ENCODE measurements at places on chromosomes 3 and 15. TPM values are rescaled to one million over a fixed set of nuclear protein-coding genes. Genes with fewer than 3 reads are reported as not detected.

GRCh38 chr3:143963946-143964345 lies 7.7 kb upstream of the DIPK2A start:
- no peaks in the 10 kb centered on the region for H3K36me3 ChIP-seq
- no peak overlapping the region for H3K27ac ChIP-seq
- H3K4me1 ChIP-seq = no peaks in the 10 kb centered on the region
- H3K4me3 ChIP-seq = no peak overlapping the region

- no peaks in the 10 kb centered on the region for H3K36me3 ChIP-seq
- DNase-seq = no peak
- no peaks in the 10 kb centered on the region for H3K27me3 ChIP-seq
- no peaks in the 10 kb centered on the region for H3K4me1 ChIP-seq
Observed at GRCh38 chr3:15454965-15455364, 27.6 kb downstream of the EAF1 start.

DNA sequence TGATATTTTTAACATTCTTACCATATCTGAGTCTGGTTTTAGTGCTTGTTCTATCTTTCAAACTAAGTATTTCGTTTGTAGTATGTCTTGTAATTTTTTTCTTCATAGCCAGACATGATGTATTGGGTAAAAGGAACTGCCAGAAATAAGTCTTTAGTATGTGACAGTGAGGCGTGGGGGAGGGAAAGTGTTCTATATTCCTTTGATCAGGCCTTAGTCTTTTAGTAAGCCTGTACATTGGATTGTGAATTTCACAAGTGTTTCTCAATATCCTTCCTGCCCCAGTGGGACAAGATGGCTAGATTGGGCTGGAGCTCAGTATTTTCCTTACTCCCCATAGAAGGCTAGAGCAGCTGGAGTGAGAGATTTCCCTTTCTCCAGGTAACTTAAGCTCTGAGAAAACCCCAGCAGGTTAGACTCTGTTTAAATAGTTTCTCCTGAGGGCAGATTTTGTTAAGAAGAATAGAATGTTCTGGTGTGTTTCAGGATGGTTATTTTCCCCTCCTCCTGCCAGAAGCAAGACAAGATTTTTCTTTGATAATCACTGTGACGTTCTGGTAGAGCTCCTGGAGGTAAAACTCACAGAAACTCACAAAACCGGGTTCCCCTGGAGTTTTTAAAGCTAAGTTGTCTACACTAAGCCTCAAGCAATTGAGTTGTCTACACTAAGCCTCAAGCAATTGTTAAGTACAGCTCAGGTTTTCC lies 140.7 kb upstream of the ARPP21 start:
- H3K36me3 ChIP-seq = no peaks in the 10 kb centered on the region
- no peak overlapping the region for H3K4me3 ChIP-seq
- no peak for DNase-seq
- no peak overlapping the region for H3K27ac ChIP-seq
- peaks cover 4% of the 10 kb centered on the region for H3K27me3 ChIP-seq

GRCh38 chr3:150494411-150494977 lies 51.8 kb downstream of the SERP1 start:
- no peak overlapping the region for H3K4me3 ChIP-seq
- H3K27ac ChIP-seq = no peak overlapping the region
- no peaks in the 10 kb centered on the region for H3K36me3 ChIP-seq
- H3K4me1 ChIP-seq = no peaks in the 10 kb centered on the region
- no peak for DNase-seq

- H3K4me1 ChIP-seq = peaks cover 9% of the 10 kb centered on the region
- no peak overlapping the region for H3K4me3 ChIP-seq
- DNase-seq = no peak
- H3K36me3 ChIP-seq = no peaks in the 10 kb centered on the region
- H3K27ac ChIP-seq = peak overlapping the region; percentile 28
- no peaks in the 10 kb centered on the region for H3K27me3 ChIP-seq
Observed at GRCh38 chr3:115768661-115769060, 145.4 kb downstream of the GAP43 start.

The CILP gene
- total RNA-seq = 22.5 TPM

DNA sequence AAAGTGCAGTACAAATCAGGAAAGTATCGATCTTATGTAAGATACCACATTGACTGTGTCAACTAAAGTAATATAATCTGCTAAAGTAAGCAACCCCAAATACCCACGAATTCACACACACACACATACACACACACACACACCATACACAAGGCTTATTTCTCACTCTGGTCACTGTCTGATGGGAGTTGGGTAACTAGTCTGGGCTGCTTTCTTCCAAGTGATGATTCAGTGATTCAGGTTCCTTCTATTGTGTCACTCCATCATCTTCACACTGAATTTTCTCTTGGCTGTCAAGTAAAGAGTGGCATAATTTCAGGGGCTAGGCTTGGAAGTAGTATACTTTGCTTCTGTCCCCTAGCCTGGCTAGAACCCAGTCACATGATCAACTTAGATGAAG lies 104.8 kb upstream of the CCDC54 start:
- H3K4me3 ChIP-seq = no peak overlapping the region
- H3K36me3 ChIP-seq = no peaks in the 10 kb centered on the region
- no peaks in the 10 kb centered on the region for H3K4me1 ChIP-seq
- no peak overlapping the region for H3K27ac ChIP-seq
- H3K27me3 ChIP-seq = no peaks in the 10 kb centered on the region

DNA sequence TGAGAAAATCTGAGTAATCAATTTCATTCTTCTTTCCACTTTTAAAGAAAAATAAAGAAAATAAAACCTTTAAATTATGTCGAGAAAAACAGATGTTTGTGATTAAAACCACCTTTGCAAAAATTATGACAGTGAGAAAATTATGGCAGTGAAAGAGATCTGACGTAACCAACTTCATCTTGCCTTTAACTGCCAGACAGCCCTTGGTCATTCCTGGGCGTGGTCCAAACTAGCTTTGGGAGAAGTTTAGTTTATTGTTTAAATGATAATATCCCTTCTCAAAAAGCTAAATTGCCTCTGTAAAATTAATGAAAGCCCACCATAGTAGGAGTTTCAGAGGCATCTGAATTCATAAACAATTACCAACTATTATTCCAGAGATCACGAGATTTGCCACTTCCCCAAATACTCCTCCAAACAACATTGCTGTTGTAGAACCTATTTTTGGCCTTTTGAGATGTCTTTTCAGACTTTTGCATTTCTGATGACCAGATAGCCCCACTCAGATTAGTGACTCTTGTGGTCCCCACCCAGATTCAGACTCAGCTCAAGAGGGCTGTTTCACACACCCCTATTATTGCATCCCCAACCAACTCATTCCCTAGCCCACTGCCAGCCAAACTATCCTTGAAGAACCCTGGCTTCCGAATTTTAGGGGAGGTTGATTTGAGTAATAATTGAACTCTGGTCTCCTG lies 664.4 kb upstream of the CBLB start:
- no peaks in the 10 kb centered on the region for H3K4me1 ChIP-seq
- no peak overlapping the region for H3K4me3 ChIP-seq
- no peak for DNase-seq
- H3K36me3 ChIP-seq = no peaks in the 10 kb centered on the region

The P2RY1 gene
- 19.7 TPM for total RNA-seq

GRCh38 chr3:40317061-40317855 lies 7.8 kb downstream of the EIF1B start:
- H3K4me3 ChIP-seq = no peak overlapping the region
- H3K4me1 ChIP-seq = no peaks in the 10 kb centered on the region
- peak; percentile 38 for DNase-seq
- H3K27ac ChIP-seq = no peak overlapping the region
- H3K27me3 ChIP-seq = no peaks in the 10 kb centered on the region
- no peaks in the 10 kb centered on the region for H3K36me3 ChIP-seq

The ADPRH gene
- 10.8 TPM for total RNA-seq

The GHSR gene
- not detected for total RNA-seq

GRCh38 chr3:50388016-50388719 lies 28.8 kb upstream of the TMEM115 start:
- no peaks in the 10 kb centered on the region for H3K36me3 ChIP-seq
- H3K27ac ChIP-seq = no peak overlapping the region
- H3K4me3 ChIP-seq = no peak overlapping the region
- no peak for DNase-seq
- no peaks in the 10 kb centered on the region for H3K4me1 ChIP-seq

DNA sequence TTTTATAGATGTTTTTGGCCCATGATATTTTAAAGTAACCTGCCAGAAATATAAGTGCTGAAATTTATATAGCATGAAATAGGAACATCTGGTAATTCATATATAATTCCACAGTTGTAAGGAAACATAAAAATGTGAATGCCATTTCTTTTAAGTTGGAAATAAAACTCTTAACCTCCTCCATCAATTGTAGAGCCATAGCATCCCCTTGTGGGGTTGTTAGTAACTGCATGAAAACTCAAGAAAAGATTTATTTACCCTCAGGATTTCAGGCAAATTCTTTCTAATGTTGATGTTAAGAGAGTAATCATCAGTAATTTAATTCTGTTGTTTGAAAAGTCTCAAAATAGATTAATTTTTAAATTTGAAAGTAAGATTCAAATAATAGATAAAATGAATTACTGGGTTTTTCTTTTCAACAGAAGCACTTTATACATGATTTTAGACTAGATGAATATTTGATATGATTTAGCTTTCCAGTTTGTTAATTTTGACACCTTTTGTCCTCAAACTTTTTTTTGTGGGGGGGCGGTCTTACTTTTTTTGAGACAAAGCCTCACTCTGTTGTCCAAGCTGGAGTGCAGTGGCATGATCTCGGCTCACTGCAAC lies 74.7 kb downstream of the RASA2 start:
- H3K4me1 ChIP-seq = peaks cover 4% of the 10 kb centered on the region
- DNase-seq = peak; percentile 32
- no peaks in the 10 kb centered on the region for H3K36me3 ChIP-seq
- peak overlapping the region; percentile 5 for H3K27ac ChIP-seq

- DNase-seq = peak; percentile 67
- no peaks in the 10 kb centered on the region for H3K36me3 ChIP-seq
- no peaks in the 10 kb centered on the region for H3K27me3 ChIP-seq
- no peak overlapping the region for H3K4me3 ChIP-seq
- no peaks in the 10 kb centered on the region for H3K4me1 ChIP-seq
Observed at GRCh38 chr3:8970971-8971589, 7.8 kb upstream of the RAD18 start.

Measured in uterus (tissue), 4 donors.